ENCODE measurements at places on chromosomes 5 and 9.

DNA sequence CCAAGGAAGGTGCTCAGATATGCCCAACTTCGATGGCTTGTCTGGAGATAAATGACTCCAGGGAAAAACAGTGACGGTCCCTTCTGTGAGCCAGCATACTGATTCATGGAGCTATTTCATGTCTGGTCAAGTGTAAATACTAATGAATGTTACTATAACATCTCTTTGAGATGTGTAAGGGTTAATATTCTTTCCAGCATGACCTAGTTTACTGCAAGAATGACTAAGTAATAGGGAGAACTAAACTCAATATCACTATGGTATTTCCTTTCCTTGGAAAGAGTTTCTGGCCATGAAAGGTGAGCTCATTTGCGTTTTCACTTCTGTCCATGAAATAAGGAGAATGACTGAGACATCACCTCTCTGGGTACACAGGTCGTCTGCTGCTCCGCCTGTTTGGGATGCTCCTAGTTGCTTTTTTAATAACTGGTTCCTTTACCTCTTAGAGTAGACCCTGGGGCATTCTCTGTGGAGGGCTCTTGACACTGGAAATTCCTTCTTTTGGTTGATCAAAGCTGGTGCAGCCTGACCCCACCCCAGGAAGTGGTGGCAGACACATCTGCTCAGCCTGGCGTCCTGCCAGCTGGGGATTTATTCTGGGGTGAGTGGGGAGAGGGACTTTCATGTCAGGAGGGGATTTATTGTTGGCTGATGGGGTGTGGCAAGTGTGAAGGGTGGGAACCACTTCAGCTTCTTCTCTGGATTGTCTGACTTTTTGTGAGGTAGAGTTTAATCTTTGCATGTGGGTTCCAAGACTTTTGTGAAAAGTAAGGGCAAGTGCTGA lies 250.0 kb upstream of the MPDZ start:
- DNase-seq = no peak

DNA sequence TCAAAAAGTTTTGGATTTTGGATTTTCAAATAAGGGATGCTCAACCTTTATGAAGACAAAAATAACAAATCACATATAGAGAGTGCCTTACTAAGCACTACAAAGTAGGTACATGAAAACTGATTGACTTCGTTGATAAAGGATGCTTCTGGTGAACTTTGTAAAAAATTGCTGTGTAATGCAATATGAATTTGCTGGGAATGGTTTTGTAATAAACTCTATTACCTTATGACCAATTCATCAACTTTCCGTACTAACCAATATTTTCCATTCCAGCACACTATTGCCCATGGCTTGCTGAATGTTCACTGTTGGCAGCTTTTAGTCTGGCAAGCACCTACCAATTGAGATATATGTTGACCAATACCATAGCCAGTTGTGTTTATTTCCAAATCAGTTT lies 23.4 kb upstream of the ZNF474 start:
- no peak for DNase-seq

DNA sequence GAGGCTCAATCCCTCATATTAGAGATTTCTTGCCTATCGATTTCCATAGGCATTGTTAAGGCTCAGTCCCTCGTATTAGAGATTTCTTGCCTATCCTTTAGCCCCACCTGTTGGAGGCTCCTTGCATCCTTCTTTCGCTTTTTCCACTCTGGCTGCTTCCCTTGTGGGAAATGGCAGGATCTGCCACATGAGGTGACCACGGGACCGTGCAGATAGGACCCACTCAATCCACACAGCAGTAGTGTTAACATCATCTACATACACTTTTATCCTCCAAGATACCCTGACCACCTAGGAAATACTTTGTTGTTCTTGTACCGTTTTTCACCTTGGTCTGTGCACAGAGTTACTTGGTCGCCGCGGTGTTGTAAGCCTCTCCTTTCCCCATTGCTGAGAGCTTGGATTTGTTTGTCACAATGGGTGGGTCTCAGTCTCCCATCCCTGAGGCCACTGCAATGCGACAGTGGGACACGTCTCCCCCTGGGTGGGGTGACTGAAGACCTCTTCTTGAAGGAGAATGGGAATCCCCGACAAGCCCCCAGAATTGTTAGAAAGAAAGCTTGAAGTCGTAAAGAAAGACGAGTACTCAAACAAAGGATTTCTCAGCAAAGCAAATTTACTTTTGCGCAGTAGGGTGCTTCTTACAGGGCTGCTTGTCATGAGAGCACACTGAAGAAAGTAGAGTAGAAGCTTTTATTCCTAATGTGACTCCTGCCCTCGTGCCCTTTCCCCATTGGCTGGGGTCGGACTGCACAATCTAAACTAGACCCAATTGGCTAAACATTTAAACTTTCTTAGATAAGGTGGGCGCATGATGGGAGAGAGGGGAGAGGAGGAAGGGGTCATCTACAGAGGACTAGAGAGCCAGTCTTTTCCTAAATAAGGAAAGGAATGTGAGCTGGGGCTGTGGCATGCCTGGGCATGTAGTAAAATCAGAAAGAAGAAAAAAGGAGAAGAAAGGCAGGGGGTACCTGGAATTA lies 19.8 kb downstream of the IFT74 start:
- no peak for DNase-seq

GRCh38 chr9:126842977-126843799 lies 17.3 kb upstream of the ZBTB34 start:
- DNase-seq = no peak

GRCh38 chr5:125056671-125057485 lies 310.4 kb upstream of the ZNF608 start:
- DNase-seq = no peak

DNA sequence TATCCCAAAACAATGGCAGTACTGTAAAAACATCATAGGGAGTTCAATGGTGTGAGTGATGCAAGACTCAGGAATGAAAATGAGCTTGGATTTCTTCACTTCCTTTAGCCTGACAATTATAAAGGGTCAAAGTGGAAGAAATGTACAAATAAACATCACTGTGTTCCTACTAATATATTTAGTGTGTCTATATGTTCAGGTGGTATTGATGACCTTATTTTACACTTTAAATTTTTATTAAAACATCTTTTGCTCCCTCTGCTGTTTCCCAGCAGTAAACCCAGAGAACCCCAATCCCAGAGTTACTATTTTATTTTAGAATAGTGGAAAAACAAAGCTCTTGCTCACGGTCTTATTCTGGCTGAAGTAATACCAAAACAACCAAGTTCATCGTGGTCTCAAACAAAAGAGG lies 2.0 kb downstream of the LOX start:
- DNase-seq = no peak

DNA sequence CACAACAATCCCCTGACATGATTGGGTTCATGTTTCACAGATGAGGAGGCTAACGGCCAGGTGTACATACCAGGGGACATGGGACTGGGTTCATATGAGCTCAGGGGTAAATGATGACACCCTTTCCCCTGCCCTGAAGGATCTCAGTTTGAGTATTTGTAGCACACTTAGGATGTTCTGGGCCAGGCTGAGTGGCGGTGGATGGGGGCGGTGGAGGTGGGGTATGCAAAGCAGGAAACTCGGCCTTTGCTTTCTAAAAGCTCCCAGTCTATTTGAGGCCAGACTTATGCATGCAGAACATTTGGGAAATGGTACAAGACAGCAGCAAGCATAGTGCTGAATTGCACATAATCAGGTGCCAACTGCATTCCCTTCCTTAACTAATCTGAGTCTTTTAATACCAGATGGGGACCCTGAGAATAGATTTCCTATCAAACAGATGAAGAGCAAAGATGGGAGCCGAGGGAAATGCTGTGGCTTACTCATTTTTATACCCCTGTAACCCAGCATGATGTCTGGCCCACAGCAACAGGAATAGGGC lies 4.9 kb upstream of the KCNIP1 start:
- DNase-seq = no peak

DNA sequence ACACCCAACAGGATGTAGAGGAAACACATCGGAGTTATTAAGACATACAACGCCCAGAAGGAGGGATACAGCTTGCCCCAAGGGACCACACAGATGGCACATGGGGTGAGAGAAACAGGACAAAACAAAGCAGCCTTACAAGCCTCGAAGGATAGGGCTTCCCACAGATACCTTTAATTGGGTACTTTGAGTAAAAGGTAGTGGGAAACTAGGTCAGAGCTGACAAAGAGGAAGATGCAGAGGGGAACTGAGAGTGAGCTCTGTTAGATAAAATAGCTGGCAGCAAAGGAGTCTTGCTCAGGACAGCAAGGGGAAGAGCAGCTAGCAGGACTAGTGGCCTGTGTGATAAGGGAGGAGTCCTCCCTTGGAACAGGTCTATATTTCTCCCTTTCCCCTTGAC lies 48.2 kb downstream of the OTP start:
- no peak for DNase-seq

- DNase-seq = no peak
These were observed 51.1 kb downstream of the CCDC192 start for GRCh38 chr5:127754259-127754658.

- DNase-seq = no peak
These were observed at the start of gene PPIC for GRCh38 chr5:123036391-123037103. TSS of gene PPIC (minus strand) at chr5:123036725. CDS start at chr5:123036625, 100 bp downstream.

- no peak for DNase-seq
These were observed 84.9 kb upstream of the IL7R start for GRCh38 chr5:35771839-35772238.

DNA sequence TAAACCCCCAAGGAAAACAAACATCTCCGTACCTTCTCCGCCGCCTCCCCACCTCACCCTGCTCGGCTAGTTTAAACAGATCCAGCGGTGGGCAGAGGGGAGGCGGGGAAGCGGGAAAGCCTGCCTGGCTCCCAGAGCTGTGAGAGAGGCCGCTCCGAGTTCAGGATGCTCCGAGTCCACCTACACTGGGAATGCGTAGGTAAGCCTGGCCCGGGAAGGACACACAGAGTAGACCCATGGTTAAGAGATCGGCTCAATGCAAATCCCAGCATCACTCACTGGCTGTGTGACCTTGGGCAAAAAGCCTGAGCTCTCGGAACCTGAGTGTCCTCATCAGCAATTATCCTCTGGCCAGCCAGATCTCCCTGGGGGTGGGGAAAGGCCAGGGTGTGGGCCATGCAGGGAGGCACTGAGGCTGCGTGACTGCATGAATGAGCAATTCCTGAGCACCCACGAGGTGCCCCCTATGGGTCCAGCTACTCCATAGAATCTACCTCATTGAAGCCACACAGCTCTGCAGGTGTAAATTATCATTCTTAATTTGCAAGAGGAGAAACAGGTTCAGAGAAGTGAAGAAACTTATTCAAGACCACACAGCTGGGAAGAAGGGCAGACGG lies 30.5 kb upstream of the LMX1B start:
- DNase-seq = no peak

DNA sequence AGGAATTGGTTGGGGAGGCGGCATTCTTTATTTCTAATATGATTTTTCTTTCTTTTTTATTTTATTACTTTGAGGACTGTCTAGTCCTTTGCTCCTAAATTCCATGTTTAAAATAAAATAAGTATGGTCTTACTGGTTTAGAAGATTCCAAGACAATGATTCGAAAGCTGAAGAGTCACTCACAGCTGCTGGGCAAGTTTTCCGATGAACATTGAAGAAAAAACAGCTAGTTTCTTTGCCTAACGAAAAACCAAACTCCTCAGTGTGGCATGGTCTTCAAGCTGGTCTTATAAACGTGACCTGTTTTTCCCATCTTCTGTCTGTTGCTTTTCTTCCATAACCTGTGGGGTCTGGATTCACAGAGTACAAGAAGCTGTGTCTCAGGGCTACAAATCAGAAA lies 25.1 kb downstream of the ZNF474 start:
- no peak for DNase-seq
